Neural progenitor cell (in vitro differentiated cells): ENCODE measurements at places on chromosomes 11 and 22. TPM values are rescaled to one million over a fixed set of nuclear protein-coding genes. Genes with fewer than 3 reads are reported as not detected.

The C1QTNF5 gene
- 0.90 and 3.4 TPM in 2 replicates for total RNA-seq

- no peak for DNase-seq
- peaks cover 23% of the 10 kb centered on the region for H3K4me1 ChIP-seq
- H3K36me3 ChIP-seq, result no peaks in the 10 kb centered on the region
- no peak overlapping the region for H3K4me3 ChIP-seq
- H3K27ac ChIP-seq, result no peak overlapping the region
- H3K27me3 ChIP-seq, result no peaks in the 10 kb centered on the region
These were observed 1.9 kb downstream of the GDPD4 start for GRCh38 chr11:77299528-77299993.

DNA sequence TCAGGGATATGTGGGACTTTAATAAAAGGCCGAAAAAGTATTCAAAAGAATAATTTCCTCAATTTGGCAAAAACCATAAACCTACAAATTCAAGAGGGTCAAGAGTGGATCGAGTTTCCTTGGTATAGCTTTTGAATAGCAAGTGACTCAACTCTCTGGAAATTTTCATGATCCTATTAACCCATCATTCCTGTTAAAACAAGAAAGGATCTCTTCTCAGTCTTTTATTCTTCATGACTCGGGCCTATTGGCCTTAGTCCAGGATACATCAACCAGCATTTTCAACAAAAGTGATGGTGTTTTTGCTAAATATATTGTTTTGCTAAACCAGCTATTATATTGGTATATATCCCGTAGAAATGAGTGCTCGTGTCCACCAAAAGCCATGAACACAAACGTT, 110.3 kb downstream of the ATXN10 start:
- no peak overlapping the region for H3K27ac ChIP-seq
- DNase-seq, result no peak
- H3K36me3 ChIP-seq, result no peaks in the 10 kb centered on the region
- no peaks in the 10 kb centered on the region for H3K27me3 ChIP-seq

GRCh38 chr11:28461338-28461737, 353.1 kb downstream of the METTL15 start:
- DNase-seq, result no peak
- no peaks in the 10 kb centered on the region for H3K36me3 ChIP-seq
- H3K4me1 ChIP-seq, result peaks cover 11% of the 10 kb centered on the region
- no peak overlapping the region for H3K4me3 ChIP-seq
- H3K27me3 ChIP-seq, result no peaks in the 10 kb centered on the region
